ENCODE measurements at places on chromosomes 1 and 21.

GRCh38 chr1:180675586-180675985 lies 43.8 kb downstream of the XPR1 start:
- no peak for DNase-seq

DNA sequence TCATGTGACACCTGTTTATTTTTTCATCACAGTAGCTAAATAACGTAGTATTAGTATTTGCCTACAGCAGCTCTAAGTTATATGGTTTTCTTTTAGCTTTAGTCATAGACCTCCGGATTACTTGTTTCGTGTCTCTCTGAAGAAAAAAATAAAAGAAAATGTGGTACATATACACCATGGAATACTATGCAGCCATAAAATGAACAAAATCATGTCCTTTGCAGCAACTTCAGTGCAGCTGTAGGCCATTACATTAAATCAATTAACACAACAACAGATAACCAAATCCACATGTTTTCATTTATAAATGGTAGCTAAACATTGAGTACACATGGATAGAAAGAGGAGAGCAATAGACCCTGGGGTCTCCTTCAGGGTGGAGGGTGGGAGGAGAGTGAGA lies 142.7 kb downstream of the MAGI3 start:
- no peak for DNase-seq

DNA sequence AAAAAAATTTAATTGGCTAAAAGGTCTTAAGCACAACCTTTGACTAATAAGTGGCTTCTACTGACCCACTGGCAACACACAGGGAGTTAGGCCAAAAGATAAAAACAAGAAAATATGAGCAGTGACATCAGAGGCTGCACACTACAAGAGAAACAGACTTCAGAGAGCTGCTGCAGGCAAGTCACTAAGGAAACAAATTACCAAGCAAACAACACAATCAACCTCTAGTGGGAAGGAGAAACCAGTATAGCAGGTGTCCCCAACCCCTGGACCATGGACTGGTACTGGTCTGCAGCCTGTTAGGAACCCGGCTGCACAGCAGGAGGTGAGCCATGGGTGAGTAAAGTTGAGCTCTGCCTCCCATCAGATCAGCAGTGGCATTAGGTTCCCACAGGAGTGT lies 20.8 kb upstream of the ENSA start:
- DNase-seq = no peak

- no peak for DNase-seq
These were observed 93.8 kb downstream of the MTR start for GRCh38 chr1:236888903-236889302.

GRCh38 chr1:222420633-222421032 lies 127.3 kb downstream of the HHIPL2 start:
- DNase-seq = no peak

DNA sequence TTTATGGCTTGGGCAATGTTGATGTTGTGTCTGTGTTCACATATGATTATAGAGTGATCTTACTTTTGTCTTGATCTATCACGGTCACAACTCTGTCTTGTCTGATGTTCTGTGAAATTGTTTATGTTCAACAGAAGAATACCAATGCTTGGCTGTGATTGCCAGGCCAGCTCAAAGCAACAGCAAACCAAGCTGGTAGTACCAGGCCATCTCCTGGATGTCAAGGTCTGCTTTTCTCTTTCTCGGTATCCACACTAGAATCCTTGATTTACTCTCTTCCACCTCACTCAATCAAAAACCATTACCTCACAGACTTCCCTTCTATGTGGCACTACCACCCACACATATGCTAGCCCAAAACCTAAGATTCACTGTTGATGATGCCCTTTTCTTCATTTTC lies 1.3 kb upstream of the CDC7 start:
- DNase-seq = no peak

GRCh38 chr1:236120721-236121153 lies 21.6 kb upstream of the GPR137B start:
- DNase-seq = no peak

DNA sequence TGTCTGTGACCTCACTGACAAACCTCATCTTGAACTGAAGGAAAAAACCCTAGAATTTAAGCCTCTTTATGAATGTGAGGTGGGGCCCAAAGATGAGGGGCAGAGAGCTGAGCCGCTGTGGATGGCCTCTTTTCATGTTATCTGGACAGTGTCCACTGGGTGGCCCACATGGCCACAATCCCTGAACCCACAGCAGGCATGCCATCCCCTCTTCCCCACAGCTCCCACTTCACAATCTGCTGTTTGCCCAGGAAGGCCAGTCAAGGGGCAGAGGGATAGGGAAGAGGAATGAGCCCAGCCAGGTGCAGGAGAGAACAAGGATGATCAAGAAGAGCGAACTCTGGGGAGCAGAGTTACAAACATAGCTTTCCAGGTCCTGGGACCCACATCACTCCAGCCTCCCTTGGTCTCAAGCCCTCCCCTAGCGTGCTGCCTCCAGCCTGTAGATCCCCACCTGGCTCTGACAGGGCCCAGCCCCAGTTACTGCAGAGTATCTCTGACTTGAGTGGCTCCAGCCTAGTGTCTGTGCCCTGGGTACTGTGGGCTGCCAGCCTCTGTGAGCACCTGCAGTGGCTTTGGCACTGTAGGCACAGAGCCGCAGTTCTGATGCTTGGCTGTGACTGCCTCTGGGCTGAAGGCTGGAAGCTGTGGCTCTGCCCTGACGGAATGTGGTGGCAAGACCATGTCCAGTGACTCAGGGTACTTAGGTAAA lies 1.9 kb upstream of the SLFNL1 start:
- DNase-seq = peak; percentile 56

DNA sequence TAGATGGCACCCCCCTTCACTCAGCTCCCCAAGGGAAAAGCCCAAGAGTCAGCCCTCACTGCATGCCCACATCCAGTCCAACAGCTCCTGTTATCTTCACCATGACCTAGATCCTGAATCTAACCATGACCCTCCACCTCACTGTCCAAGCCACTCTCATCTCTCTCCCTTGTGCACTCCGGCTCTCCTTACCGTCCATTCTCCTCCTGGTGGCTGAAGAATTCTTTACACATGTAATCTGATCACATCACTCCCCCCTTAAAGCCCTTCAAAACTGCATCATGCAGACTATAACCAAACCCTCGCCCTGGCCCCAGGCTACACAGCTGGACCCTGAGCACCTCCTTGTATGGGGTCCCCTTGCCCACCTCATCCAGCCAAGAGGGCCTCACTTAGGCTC lies 14.0 kb upstream of the PAQR7 start:
- DNase-seq = no peak

- no peak for DNase-seq
These were observed 192.3 kb downstream of the SLC45A1 start for GRCh38 chr1:8510041-8510823.

- DNase-seq = no peak
These were observed 136.0 kb downstream of the TLR5 start for GRCh38 chr1:223006917-223007648.

DNA sequence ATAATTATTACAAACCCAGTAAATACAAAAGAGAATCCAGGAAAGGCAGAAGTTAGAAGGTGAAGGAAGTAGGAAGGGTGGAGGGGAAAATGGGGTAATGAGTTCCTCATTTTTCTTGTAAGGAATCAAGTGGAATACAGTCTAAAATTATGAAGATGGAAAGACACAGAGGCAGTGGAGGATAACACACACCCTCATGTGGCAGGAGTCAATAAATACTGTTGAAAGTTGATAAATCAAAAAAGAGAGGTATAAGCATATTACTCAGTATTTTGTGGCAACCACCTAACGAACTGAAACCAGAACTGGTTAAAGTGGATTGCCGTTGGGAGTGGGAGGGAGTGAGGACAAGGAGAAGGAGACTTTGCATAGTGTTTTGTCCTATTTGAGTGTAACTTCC lies 78.6 kb upstream of the SLC44A3 start:
- no peak for DNase-seq

DNA sequence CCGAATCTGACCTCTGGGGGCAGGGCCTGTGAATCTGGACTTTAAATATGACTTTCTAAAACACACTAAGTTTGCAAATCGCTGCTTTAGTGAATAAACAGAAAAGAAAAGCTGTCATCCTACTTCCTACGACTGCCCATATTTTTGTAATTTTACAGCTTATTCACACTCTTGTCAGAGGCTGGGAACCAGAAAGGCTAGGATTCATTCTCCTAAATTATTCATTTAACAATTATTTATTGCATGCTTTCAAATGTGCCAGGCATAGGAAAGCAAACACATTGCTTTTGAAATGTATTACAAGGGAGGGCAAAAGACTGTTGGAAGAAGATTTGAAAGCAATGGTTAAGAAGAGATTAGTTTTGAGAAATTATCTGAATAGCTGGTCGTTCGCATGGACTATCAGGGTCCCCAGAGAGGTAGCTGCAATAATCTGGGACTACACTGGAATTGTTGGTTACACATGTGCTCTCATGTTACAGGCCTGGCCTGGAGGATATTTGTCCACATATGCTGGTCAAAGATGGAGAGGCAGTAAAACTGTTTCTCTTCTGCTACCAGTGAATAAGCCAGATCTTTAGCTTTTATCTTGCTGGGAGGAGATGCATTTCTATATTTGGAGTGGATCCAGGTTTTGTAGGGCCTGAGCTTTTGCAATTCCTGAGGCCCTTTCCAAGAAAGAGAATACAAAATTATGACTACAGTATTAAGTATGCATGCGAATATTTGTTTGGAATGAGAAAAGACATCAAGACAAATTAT lies 29.6 kb upstream of the SFPQ start:
- no peak for DNase-seq

- DNase-seq = no peak
These were observed 104.5 kb upstream of the FMN2 start for GRCh38 chr1:239987103-239987745.

DNA sequence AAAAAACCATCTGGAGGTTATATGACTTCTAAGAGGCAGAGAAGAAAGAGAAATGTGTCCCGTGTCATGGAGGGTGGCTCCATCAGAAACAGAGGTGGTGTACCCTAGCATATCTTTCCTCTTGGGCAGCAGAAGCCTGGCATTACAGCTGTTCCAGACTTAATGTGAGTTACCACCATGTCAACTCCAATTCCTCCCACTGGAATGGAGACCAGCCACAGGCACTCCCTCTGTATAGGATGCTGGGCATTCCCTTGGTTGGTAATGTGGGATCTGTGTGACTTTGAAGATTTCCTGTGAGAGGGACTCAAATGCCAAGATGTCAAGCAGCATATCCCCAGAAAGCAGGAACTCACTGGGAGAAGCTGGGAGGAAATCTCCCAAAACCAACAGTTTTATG lies 77.1 kb upstream of the COG2 start:
- DNase-seq = no peak

GRCh38 chr1:246622035-246622652 lies 55.9 kb downstream of the CNST start:
- no peak for DNase-seq

- DNase-seq = peak; percentile 64
These were observed 74.1 kb downstream of the XCL2 start for GRCh38 chr1:168469690-168470089.

- DNase-seq = no peak
These were observed 3.9 kb downstream of the PSMB2 start for GRCh38 chr1:35637401-35637809.

- no peak for DNase-seq
These were observed 25.6 kb downstream of the PHACTR4 start for GRCh38 chr1:28395181-28395580.

- DNase-seq = no peak
These were observed 106.1 kb downstream of the LBR start for GRCh38 chr1:225321784-225322183.

GRCh38 chr1:30537279-30537678 lies 186.1 kb downstream of the MATN1 start:
- no peak for DNase-seq

DNA sequence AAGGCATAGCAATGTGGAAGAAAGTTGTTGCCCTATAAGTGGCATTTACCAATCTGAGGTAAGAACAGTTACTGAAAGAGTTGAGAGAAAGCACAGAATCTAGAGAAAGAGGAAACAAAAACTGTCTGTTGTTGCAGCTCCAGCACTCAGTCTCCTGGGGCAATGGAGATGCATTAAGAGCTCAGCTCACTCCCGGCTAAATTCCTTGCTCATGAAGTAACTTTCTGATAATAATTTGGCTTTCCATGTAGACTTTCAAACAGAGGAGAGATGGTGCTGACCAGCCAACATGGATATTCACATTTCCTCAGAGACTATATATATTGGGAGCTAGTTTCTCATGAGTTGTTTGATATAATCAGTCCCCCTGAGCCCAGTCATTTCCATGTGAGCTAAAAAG lies 135.3 kb downstream of the GDAP2 start:
- no peak for DNase-seq

- DNase-seq = no peak
These were observed 73.1 kb downstream of the UBIAD1 start for GRCh38 chr1:11345971-11346715.

DNA sequence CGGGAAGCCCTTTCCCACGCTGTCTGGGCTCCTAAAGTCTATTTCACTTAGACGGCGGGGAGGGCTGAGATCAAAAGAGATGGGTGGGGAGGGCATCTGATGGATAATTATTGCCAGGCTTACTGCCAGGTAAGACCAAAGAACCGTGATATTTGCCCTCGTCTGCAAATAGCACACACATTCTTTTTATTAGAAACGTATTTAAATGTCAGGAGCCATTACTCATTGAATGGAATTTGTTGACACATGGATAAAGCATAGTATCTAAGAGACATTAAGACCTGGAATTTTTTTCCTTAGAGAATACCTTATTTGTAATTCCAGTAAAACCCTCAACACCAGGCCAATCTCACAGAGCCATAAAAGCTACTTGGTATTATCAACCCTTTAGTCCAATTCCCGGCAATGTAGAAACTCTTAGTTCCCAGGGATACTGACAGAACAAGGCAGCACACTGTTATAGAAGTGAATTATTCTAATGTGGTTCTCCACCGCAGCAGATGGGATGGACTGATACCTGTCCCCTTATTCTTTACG lies 10.6 kb downstream of the URB1 start:
- no peak for DNase-seq

GRCh38 chr1:14705824-14706223 lies 107.3 kb downstream of the KAZN start:
- DNase-seq = no peak

DNA sequence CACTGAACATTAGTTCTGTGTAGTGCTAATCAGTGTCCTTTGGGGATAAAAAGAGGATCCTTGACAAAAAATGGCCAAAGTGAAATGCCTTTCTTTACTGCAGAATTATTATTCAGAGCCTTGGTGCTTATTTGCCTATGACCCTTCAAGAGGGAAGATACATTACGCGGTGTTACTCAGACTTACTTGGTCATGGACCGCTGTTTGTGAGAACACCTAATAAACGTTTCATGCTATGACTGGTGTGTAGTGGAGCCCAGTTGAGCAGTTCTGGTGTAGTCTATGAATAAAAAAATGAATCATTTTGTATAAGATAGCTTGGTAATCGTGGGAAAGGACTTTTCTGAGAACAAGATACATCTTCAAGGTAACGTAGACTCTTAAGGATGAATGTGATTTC lies 8.3 kb downstream of the NFYC start:
- DNase-seq = no peak
